Progenitor cell of endocrine pancreas (in vitro differentiated cells): ENCODE measurements at places on chromosomes 16 and 17. TPM values are rescaled to one million over a fixed set of nuclear protein-coding genes. Genes with fewer than 3 reads are reported as not detected.
A peak's percentile ranks its signal among the peaks of the same experiment; 100 is the strongest.

- H3K27ac ChIP-seq: peak overlapping the region; percentile 94
- H3K27me3 ChIP-seq: peaks cover 7% of the 10 kb centered on the region
- DNase-seq: no peak
- peaks cover 12% of the 10 kb centered on the region for H3K36me3 ChIP-seq
Measured at GRCh38 chr17:54901230-54901822, 674 bp downstream of the TOM1L1 start.

- peaks cover 7% of the 10 kb centered on the region for H3K36me3 ChIP-seq
- no peak overlapping the region for H3K4me3 ChIP-seq
- DNase-seq: no peak
- no peaks in the 10 kb centered on the region for H3K4me1 ChIP-seq
- no peaks in the 10 kb centered on the region for H3K27me3 ChIP-seq
- H3K27ac ChIP-seq: peak overlapping the region; percentile 37
Measured at GRCh38 chr17:26773189-26774188, 520.4 kb upstream of the WSB1 start.

- no peak overlapping the region for H3K27ac ChIP-seq
- no peaks in the 10 kb centered on the region for H3K27me3 ChIP-seq
- peaks cover 7% of the 10 kb centered on the region for H3K4me1 ChIP-seq
- DNase-seq: peak; percentile 43
- no peak overlapping the region for H3K4me3 ChIP-seq
Measured at GRCh38 chr17:16428098-16428882, 12.9 kb downstream of the TRPV2 start.

- peak overlapping the region; percentile 99 for H3K27ac ChIP-seq
- peaks cover 9% of the 10 kb centered on the region for H3K4me1 ChIP-seq
- DNase-seq: peak; percentile 14
- peak overlapping the region; percentile 98 for H3K4me3 ChIP-seq
Measured at GRCh38 chr17:67718325-67718941, 697 bp downstream of the NOL11 start.

CD300H gene
- total RNA-seq: not detected in 2 replicates

DNA sequence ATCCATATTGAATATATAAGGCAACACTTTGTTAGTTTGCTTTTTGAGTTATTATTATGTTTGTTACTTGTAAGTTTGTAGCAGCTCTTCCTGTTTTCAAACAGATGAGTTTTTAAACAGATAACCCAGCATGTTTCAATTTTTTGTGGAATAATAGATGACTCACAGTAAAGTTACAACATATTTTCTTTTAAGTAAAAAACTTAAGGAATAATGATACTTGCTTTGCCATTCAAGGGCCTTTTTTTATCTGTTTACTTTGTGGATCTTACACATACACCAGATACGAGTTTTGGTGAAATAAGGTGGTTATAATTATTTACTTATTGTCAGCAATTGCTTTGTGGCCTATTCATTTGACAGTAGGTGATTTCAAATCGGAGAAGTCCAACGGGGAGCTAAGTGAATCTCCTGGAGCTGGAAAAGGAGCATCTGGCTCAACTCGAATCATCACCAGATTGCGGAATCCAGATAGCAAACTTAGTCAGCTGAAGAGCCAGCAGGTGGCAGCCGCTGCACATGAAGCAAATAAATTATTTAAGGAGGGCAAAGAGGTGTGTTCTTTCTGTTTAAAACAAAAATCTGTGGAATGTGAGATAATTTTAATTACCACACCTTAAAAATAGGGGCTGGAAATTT, 66.3 kb downstream of the BPTF start:
- peak overlapping the region; percentile 91 for H3K27ac ChIP-seq
- H3K36me3 ChIP-seq: peaks cover 22% of the 10 kb centered on the region
- DNase-seq: no peak
- H3K4me3 ChIP-seq: no peak overlapping the region
